Naive thymus-derived CD4-positive, alpha-beta T cell (primary cell): ENCODE measurements at places on chromosomes 2 and 18. TPM values are rescaled to one million over a fixed set of nuclear protein-coding genes. Genes with fewer than 3 reads are reported as not detected.

Gene DCDC2C
- not detected for total RNA-seq

Gene STARD6
- total RNA-seq: not detected

Gene CRYBA2
- not detected for total RNA-seq

Gene RFX8
- 1.2 TPM for total RNA-seq

- DNase-seq: no peak
These were observed 85.3 kb downstream of the VWA3B start for GRCh38 chr2:98172150-98172765.

DNA sequence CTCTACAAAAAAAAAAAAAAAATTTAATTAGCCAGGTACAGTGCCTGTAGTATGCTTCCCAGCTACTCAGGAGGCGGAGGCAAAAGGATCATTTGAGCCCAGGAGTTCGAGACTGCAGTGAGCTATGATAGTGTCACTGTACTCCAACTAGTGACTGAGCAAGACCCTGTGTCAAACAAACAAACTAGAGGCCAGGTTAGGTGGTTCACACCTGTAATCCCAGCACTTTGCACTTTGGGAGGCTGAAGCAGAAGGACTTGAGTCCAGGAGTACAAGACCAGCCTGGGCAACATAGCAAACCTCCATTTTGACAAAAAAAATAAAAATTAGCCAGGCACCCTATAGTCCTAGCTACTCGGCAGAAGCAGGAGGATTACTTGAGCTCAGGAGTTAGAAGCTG lies 13.4 kb downstream of the HDLBP start:
- no peak for DNase-seq

GRCh38 chr2:187689372-187689771 lies 135.1 kb upstream of the TFPI start:
- DNase-seq: no peak

- DNase-seq: no peak
These were observed 362.0 kb downstream of the CLIP4 start for GRCh38 chr2:29477186-29477585.

- DNase-seq: no peak
These were observed 437.0 kb downstream of the PARD3B start for GRCh38 chr2:204982303-204982702.

DNA sequence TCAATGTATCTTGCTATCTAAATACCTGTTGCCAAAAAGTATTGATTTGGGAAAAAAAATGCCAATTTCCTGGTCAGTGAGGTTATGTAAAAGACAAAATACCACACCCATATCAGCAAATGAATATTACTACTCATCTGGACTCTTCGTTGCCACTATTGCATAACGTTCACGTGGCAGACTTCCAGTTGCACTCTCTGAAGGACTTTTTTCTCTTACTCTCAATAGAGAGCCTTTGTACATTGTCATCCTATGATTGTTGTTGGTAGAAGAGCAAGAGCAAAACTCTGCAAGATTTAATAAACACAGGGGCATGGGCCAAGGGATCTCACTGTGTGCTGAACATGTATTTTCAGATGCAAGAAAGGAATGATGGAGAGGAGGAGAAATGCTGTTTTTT lies 689.8 kb downstream of the MBD2 start:
- DNase-seq: no peak

GRCh38 chr2:88671786-88672427 lies 19.6 kb upstream of the RPIA start:
- no peak for DNase-seq

- no peak for DNase-seq
These were observed 443.9 kb downstream of the STK39 start for GRCh38 chr2:167803449-167803988.

DNA sequence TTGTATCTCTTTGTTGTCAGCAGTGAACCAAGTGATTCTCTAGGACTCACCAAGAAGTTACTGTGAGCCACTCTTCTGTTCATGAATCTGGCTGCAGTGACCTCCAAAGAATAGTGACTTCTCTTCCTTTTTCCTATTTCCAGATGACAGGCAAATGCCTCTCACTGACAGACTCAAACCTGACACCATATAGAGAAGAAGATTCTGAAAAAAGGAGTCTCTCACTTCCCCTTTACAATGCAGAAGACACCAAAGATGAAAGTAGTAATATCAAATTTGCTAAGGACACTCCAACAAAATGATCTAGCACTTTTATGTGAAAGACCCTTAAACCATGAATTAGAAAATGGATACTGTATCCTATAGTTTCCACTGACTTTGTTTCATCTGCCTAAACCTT lies 44.4 kb upstream of the SETBP1 start:
- no peak for DNase-seq

GRCh38 chr2:26324903-26325302 lies 21.0 kb upstream of the SELENOI start:
- no peak for DNase-seq

GRCh38 chr2:173086518-173087213 lies 11.0 kb downstream of the MAP3K20 start:
- no peak for DNase-seq

GRCh38 chr2:200781616-200782015 lies 30.1 kb upstream of the BZW1 start:
- DNase-seq: no peak

- DNase-seq: no peak
These were observed 96.0 kb downstream of the PLB1 start for GRCh38 chr2:28591711-28592335.

DNA sequence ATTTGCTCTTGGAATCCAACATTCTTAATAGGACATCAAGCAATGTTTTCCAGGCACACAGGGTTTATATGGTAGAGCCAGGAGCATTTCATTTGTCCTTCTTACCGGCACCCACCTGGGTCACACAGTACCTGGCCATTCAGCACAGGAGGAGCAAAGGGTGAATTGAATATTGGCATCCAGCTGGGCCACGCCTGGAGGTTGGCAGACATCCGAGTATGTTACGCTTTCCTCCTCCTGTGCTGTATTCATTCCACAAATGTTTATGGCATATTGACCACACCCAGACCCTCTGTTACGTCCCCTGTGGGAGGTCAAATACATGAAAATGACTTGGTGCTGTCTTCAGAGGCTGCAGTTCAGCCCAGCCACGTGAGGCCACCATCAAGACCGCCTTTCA lies 206.2 kb downstream of the RTP5 start:
- DNase-seq: no peak
